NCI-H1105 treated with DMSO at 0.1 percent for 48 hours (cell line): ENCODE measurements at places on chromosomes 11 and 22.

GRCh38 chr22:27749597-27750225 lies 51.8 kb downstream of the MN1 start:
- DNase-seq = no peak

GRCh38 chr22:45768490-45768889 lies 96.9 kb downstream of the ATXN10 start:
- DNase-seq = no peak

DNA sequence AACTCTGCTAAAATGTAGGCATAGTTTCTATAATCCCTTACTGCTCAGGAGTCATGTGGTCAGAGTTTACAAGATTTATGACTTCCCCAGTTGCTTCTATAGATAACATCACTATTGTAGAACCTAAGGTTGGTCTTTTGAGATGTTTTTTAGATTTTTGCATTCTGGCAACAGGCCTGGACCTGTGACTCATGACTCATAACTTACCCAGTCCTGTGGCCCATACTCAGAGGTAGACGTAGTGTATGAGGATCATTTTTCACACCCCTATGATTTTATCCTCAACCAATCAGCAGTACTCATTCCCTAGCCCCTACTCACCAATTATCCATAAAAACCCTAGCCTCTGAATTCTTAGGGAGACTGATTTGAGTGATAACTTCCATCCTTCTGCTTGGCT lies 384.4 kb upstream of the DDI1 start:
- DNase-seq = no peak

- DNase-seq = peak; percentile 69
These were observed 33.7 kb upstream of the SLC17A6 start for GRCh38 chr11:22304337-22304961.

- DNase-seq = no peak
These were observed 5.5 kb upstream of the IL10RA start for GRCh38 chr11:117980720-117981119.

DNA sequence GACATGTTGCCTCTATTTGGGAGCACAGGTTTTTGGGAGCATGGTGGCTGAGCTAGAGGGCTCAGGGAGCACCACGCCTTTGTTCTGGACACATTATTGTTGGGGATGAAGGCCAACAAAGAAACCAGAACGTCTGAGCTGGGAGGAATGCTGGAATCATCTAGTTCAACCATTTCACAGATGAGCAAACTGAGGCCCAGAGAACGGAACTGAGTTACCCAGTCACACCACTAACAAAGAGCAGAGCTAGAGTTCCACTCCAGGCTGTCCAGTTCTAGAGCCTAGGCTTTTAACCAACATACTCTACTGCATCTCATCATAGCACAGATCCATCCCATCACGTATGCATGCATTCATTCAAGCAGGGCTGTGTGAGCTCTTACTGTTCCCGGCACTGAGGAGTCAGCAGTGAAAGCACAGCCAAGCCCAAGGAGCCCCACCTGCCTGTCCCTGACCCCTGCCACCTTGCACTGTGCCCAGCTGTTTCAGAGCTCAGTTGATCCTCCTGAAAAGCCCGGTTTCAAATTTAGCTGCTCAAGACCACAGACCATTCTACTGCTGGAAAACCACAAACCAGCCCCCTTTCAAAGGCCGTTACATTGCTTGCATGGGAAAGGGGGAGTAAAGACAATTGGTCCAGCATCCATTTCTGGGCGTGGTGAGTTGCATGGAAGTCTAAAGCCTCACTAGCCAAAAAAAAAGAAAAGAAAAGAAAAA lies 16.9 kb upstream of the TCF20 start:
- no peak for DNase-seq

DNA sequence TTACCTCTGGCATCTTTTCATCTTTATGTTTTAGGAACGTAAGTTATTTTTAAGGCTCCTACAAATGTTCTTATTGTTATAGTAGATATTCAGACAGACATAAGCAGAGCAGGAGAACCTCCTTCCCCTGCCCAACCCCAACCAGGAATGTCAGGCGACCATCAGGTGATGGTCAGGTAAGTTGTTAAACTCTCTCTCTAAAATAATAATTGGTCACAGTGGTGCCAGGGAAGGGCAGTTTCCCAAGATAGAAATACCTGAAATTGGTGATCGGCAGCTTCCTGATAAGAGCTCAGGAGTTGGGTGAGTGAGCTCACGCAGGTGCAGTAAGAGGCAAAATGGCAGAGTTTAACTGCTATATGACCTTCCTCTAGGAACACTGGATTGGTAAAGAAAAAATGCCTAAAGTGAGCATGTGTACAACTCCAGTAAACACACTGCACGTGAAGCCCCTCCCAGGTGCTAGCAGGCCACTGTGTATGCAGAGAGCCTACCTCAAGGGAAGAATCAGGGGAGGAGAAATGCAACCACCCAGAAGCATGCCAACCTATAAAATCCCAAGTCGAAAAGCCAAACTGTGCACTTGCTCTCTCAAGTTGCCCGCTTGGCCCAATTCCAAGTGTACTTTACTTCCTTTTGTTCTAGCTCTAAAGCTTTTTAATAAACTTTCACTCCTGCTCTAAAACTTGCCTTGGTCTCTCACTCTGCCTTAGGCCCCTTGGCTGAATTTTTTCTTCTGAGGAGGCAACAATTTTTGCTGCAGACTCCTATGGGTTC lies 273.9 kb downstream of the SBF2 start:
- DNase-seq = peak; percentile 68

DNA sequence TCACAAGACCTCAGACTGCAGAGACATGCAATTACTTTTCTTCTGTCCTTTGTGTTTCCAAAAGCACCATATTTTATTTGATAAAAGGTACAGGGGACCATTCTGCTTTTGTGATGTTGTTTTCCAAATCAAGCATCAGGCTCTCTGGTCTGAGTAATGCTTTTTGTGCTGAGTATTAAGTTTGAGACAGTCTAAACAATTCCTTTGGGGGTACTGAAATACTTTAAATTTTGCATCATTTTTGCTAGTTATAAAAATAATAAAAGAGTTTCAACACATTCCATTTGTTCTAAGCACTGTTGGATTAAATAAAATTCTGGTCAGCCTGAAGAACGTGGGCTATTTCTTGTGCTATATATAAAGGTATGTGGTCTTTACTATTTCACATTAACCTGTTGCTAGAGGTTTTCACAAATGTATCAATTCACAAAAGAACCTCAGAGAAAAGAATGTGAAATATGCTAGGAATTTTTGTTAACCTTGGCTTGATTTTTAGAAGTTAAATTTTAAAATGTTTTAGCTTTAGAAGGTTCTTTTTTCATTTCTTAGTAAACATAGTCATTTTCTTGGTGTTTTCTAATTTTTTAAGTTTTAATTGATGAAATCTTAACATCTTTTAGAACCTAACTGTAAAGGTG lies 61.6 kb downstream of the C22orf31 start:
- DNase-seq = no peak

GRCh38 chr11:124233376-124233775 lies 7.5 kb upstream of the OR8G1 start:
- no peak for DNase-seq

- no peak for DNase-seq
These were observed 26.3 kb upstream of the CCDC90B start for GRCh38 chr11:83312430-83312829.

- DNase-seq = peak; percentile 66
These were observed 85.0 kb downstream of the INSC start for GRCh38 chr11:15199693-15200092.

DNA sequence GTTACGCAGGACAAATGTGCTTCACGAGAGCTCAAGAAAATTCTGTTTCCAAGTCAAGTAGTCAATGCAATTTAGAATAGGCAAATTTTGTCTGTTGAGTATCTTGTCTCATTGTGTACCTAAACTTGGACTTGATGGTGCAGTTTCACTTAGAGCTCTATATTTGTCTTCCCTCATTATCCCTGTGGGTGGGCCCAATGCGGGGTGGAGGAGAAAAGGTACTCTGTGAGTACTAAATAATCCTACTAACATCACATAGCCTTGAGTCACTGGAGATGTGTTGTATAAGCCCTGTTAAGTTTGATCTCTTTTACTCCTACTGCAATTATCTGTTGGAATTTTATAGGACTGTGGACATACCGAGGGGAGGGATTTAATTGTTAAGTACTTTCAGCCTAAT lies 331.2 kb downstream of the METTL15 start:
- no peak for DNase-seq

GRCh38 chr22:32920734-32921133 lies 119.2 kb downstream of the TIMP3 start:
- DNase-seq = no peak

DNA sequence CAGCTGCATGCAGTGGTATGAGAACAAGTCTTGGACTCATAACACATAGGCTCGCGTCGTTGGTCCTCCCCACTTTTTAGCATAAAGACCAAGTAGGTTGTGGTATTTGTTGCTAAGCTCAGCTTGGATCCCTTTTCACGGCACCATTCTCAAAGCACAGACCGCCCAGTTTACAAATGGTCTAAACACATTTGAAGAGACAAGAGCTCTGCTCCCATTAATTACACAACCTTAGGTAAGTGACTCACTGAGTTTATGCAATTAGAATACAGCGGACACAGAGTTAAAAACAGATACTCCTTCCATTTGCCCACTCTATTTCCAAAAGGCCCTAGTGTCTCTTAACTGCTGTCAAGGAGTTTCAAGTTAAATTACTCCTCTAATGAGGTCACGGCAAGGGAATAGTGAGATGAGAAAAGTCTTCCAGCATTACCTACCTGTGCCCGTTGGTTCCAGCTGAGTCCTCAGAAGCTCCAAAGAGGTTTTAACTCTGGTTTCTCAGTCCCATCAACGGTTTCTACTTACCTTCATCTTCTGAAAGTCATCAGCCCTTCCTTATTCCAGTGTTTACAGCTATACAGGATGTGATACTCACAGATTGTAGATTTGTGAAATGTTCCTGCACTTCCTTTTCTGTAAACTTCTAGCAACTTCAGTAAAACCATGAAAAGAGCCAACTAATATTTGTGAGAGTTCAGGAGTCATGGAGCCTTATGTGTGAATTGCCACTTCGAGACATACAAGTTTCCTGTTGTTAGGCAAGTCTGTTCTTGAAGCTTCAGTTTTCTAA lies at the start of gene MS4A6A:
Gene MS4A6A, minus strand, starts transcription at position 543 of the 790 bp plus-strand sequence. CDS start 1,356 bp downstream, outside the sequence.
- no peak for DNase-seq

DNA sequence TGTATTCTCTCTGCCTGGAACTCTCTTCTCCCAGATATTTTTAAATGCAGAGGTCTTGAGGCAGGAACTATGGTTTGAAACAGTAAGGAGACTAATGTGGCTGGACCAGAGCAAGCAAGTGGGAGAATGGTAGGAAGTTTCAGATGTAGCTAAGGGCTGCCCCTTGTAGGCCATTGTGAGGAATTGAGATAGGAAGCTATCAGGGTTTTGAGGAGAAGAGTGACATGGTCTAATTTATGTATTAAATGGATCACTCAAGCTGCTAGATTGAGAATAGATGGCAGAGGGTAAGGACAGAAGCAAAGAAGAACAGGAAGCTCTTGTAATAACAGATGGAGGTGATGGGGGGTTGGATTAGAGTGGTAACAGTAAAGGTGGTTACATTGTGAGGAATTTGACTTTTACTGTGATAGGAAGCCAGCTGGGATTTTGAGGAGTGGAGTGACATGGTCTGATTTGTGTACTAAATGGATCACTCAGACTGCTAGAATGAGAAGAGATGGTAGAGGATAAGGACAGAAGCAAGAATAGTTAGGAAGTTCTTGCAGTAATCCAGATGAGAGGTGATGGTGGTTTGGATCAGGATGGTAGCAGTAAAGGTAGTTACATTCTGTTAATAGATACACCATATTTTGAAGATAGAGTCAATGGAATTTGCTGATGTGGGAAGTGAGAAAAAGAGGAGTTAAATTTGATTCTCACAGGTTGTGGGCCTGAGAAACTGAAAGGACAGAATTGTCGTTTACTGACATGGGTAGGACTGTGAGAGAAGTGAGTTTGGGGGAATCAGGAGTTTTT lies 63.0 kb downstream of the HIPK3 start:
- DNase-seq = no peak

- no peak for DNase-seq
These were observed 11.3 kb downstream of the P2RY2 start for GRCh38 chr11:73229321-73229895.

DNA sequence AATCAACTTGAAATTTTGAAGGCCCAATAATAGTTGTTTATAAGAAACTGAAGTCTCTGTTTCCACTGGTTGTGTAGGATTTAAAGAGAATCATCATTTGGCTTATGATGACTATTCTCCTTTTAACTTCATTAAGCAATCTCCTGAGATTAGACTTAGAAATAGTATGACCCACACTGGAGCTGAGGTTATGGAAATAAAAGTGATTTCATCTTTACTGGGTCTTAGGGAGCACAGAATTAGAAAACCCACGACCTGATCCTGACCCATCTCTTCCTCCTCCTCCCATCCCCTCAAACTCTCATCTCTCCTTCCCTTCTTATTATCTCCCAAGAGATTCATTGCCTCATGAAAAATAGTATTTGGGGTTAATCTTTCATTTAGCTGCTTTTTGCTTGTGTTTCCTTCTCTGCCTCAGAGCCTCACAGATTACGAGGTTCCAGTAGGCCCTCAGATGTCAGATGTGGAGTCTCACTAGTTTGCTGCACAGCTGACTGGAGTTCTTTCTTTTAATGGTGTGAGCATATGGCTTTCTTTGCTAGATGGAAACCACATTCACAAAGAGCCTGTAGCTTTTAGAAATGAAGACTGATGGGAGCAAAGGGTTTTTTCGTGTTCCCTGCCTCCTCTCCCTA lies 85.0 kb downstream of the ALX4 start:
- DNase-seq = no peak

DNA sequence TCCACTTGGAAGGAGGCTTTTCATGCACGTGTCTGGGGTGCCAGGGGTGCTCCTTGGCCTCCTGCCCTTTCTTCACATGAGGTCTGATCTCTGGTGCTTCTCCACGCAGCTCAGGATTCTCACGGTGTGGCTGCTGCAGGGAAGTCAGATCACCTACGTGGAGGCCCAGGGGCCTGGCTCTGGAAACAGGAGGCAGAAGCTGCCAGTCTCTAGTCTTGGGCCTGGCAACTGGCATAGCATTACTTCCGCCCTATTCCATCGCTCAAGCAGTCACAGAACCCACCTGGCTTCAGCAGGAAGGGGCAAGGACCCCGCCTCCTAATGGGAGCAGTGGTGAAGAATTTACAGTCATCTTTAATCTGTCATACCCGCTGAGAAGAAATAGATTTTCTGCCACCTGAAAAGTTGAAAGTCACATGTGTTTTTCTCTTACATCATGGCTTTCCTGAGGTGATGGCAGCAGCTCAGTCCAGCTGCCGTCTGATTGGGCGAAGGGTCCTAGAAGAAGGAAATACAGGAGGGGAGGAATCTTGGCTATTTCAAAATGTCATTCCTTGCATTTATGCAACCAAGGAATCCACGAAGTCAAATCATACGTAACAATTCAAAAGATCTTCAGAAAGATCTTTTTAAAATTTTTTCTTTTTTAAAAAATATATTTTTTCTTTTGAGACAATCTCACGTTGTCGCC lies 50.1 kb upstream of the DKK3 start:
- no peak for DNase-seq

GRCh38 chr11:44364596-44364995 lies 54.7 kb upstream of the ALX4 start:
- no peak for DNase-seq

- DNase-seq = peak; percentile 26
These were observed 5.2 kb downstream of the FXYD2 start for GRCh38 chr11:117819096-117820040.
